ENCODE measurements at places on chromosomes 11 and 22. TPM values are rescaled to one million over a fixed set of nuclear protein-coding genes. Genes with fewer than 3 reads are reported as not detected.
A peak's percentile ranks its signal among the peaks of the same experiment; 100 is the strongest.

Gene TSPAN18
- 129 TPM for total RNA-seq

DNA sequence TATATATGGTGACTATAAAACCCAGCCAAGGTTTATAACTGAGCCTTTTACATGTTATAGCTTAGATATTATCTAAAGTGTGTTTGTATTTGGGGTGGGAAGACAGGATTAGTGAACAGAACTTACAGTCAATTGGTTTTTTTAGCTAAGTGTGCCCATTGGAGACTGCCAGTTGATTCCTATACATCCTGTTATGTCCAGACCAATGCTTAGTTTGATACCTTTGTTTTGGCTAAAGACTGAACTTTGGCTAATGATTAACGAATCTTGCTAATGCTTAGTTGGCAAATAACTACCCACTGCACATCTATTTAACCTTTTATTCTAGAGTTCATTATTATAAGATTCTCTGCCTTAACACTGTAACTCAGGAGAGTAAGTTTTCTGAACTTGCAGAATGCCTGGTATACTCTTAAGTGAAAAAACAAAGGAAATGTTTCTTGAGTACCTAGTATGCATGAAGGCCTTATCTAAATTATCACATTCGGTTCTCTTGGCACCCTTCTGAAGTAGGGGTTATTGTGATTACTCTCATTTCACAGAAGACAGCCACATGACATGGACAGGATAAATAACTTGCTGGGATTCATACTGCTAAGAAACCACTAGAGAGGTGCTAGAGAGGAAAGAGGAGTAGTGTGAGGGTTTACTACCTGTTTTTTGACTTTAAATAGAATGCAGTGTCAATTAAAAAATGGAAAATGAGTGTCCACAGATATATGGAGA is 54.0 kb downstream of the KREMEN1 start:
- DNase-seq: no peak

GRCh38 chr11:74025467-74026166 is 16.7 kb upstream of the UCP3 start:
- DNase-seq: no peak

DNA sequence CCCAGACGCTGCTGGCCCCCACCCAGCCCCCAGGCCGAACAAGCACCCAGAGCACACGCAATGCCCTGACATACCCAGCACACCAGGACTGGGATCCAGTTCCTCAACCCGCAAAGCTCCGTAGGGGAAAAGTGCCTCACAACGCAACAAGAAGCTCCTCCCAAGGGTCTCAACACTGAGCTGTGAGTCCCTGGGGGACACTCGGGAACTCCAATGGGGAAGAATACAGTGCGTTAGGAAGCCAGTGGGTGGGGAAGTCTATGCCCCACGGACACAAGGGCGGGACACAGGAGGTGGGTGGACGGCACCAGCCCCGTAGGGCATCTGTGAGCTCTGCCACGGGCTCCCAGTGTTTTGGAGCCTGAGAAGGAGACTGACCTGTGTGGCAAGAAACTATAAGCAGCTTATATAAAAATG is 1.6 kb downstream of the DEAF1 start:
- no peak for DNase-seq

GRCh38 chr22:35915477-35916013 is 113.1 kb downstream of the RBFOX2 start:
- DNase-seq: no peak

DNA sequence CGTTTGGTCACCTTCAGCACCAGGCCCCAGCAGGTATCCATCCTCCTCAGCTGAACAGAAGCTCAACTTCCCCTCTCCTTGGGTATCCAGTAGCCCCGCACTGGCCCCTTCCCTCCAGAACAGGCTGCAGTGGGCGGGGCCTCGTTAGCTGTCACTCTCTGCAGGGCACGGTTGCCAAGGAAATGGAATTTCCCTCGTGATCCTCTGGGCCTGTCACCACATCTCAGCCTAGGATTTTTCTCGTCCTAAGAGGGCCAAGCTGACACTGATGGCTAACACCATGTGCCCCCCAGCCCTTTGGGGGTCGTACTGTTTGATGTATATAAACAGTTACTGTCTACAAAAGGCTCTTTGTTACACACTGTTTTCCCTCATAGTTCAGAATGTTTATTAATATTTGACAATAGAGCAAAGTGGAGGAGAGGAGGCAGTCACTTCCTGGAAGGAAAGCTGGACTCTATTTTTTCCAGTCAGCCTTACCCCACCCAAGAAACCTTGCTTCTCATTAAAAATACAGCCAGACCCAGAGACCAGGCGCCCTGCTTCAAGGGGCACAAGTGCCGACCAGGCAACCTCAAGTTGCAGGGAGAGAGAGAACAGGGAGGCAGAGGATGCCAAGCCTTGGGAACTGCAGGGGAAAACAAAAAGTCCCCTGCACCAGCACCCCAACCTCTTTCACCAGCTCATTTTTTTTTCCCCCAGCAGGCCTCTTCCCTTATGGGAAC is 44.5 kb downstream of the FEZ1 start:
- peak; percentile 72 for DNase-seq

Gene OR2AT4
- total RNA-seq: not detected

DNA sequence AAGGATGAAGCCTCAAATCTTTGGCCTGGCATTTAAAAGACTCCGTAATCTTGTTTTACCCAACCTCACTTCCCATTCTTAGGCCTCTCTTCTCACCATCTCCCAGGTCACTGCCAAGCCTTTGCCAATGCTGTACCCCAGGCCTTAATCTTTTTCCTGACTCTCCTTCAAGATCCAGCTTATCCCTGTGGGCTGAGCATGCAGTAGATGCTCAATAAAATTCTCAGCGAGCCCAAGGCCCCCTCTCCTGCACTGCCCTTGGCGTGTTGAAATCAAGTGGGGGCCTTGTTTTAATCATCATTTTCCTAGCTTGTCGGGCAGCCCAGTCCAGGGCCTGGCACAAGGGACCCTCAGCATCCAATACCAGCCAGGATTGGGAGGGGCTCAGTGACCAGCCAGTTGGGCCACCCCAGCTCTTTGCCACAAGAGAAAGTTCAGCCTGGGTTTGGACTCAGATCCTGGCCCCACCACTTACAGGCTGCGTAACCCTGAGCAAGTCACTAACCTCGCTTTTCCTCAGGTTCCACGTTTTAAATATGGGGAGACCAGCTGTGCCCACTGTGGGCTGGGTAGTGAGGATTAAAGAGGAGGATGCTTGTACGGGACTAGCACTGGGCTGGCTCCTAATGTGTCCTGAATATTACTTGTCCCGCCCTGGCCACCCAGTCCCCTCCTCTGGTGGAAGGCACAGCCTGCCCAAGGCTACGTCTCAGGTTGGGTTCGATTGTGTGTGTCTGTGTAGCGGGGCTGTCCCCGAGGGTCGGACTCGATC is 943 bp upstream of the YWHAH start:
- DNase-seq: no peak

- no peak for DNase-seq
Measured at GRCh38 chr11:15202626-15203025, 87.9 kb downstream of the INSC start.

Gene MYOD1
- not detected for total RNA-seq

Gene TMEM135
- total RNA-seq: 16.4 TPM

GRCh38 chr11:34787895-34788294 is 128.3 kb downstream of the APIP start:
- no peak for DNase-seq

Gene COMT
- 81.5 TPM for total RNA-seq

GRCh38 chr22:48318575-48319320 is 1508.9 kb downstream of the BRD1 start:
- DNase-seq: no peak

- no peak for DNase-seq
Measured at GRCh38 chr11:93537767-93538261, 5.4 kb downstream of the SMCO4 start.

DNA sequence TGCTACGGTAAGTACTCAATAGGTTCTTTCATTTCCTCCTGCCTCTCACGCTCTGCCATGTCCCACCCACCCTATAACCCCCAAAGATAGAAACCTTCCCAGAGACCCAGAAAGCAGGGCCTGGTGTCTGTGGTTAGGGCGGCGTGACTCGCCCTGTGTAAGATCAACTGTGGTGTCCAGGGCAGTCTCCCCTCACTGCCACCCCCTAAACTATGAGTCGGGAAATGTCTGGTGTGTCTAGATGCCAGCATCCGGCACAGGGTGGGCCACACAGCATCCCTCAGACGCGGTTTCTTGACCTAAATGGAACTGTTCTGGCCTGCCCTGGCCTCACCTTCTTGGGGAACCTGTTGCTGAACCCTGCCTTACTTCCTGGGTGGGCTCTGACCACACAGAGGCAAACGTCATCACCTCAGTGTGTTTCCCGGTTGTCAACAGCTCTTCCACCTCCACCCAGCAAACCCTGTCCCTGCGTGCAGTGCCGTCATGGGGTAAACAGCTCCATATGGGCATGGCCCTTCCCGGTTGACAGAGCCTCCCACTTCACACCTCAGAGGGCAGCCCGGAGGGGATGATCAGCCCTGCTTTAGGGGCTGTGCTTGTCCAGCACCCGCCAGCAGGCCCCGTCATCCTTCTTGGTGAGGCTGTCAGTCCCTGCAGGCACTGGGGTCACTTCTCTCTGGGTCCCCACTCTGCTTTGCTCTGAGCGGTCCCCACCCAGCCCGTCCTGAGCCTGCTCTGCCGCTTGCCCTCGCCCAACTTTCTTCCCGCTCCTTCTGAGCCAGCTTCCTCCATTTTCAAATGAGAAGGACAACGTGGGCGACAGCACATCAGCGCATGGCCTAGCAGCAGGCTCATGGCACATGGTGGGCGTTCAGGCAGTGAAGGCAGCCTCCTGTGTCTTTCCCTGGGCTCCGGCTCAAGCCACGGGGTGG is 6.0 kb downstream of the WNT11 start:
- DNase-seq: no peak

GRCh38 chr11:61749591-61750217 is 2.7 kb upstream of the MYRF start:
- no peak for DNase-seq

- DNase-seq: no peak
Measured at GRCh38 chr11:57668434-57668782, 494 bp downstream of the ZDHHC5 start.
